Inflammatory macrophage treated with lipopolysaccharide for 4 hours (primary cell): ENCODE measurements at places on chromosomes 1 and 21.
A peak's percentile ranks its signal among the peaks of the same experiment; 100 is the strongest.

GRCh38 chr21:26079366-26079765, 91.2 kb downstream of the APP start:
- no peak for DNase-seq

GRCh38 chr1:9714257-9714718, 62.8 kb downstream of the PIK3CD start:
- no peak for DNase-seq

- DNase-seq: no peak
These were observed 10.0 kb upstream of the LRRC8C start for GRCh38 chr1:89622895-89623294.

DNA sequence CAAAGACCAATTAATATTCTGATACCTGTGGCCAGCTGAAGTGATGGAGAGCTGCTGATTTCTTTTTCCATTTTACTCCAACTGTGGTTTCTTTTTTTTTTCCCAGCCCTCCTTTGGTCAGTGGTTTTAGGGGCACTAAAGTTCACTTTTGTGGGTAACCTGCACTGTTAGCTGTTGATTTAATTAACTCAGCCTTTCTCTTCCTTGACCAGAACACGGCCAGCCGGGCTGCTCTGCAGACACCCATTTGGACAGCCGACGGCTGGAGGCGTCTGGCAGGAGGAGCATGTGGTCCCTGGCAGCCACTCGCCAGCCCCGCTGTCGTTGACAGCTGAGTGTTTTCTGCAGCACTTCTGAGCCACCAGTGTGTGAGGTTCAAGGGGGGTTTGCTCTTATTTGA, 136.2 kb upstream of the RUNX3 start:
- DNase-seq: no peak

- DNase-seq: no peak
These were observed 47.9 kb upstream of the LEPR start for GRCh38 chr1:65372557-65372956.

DNA sequence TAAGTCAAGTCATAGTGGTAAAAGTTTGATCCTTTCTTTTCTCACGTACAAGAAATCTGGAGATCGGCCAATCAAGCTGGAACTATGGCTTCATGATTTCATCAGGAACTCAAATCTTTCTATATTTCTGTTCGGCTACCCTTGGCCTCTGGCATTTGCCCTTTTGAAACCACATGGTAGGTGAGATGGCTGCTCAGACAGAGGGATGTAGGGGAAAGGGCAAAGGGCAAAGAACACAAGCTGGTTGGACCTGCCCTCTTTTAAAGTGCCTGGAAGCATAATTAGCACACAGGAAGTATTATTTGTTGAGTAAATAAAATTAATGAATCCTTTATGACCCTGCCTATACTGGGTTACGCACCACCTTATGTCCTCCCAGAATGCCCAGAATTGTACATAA, 11.5 kb upstream of the RGS1 start:
- DNase-seq: no peak

GRCh38 chr21:35254006-35254764, 205.1 kb upstream of the RUNX1 start:
- peak; percentile 78 for DNase-seq

- no peak for DNase-seq
These were observed 242.3 kb downstream of the SDCCAG8 start for GRCh38 chr1:243497939-243498681.

DNA sequence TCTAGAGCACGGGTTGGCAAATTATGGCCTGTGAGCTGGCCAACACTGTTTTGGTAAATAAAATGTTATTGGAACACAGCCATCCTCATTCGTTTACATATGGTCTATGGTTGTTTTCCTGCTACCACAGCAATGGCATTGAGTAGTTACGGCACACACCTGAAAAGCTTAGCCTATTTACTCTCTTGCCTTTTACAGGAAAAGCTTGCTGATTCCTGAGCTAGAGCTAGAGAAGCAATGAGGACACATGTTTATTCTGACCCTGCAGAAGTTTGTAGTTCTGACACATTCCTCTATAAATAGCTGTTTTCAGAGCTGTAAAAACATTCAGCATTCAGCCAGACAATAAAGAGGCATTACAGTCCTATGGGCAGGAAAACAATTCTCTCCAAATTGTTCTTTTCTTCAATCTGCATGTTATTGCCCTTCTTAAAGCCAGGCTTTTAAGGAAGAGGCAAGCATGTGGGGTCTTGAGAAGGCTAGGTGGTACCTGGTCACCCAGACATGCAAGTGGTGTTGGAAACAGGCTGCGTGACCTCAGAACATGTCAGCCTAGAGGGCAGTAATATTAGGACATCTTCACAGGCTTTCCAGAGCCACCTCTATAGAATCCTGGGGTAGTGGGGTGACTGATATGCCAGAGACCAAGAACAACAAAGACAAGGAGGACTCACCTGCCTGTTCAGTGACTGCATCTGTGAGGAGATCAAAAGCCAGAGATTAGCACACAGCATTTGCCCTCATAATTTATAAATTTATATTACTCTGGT, 1.6 kb downstream of the FCRL2 start:
- no peak for DNase-seq

- no peak for DNase-seq
These were observed 502.2 kb downstream of the PLPP3 start for GRCh38 chr1:56077206-56077605.

- DNase-seq: peak; percentile 32
These were observed 92.4 kb upstream of the ERG start for GRCh38 chr21:38590449-38591217.

- DNase-seq: no peak
These were observed 37.2 kb upstream of the GBP5 start for GRCh38 chr1:89309828-89310227.

- no peak for DNase-seq
These were observed 51.2 kb downstream of the BEND5 start for GRCh38 chr1:48725341-48726046.

DNA sequence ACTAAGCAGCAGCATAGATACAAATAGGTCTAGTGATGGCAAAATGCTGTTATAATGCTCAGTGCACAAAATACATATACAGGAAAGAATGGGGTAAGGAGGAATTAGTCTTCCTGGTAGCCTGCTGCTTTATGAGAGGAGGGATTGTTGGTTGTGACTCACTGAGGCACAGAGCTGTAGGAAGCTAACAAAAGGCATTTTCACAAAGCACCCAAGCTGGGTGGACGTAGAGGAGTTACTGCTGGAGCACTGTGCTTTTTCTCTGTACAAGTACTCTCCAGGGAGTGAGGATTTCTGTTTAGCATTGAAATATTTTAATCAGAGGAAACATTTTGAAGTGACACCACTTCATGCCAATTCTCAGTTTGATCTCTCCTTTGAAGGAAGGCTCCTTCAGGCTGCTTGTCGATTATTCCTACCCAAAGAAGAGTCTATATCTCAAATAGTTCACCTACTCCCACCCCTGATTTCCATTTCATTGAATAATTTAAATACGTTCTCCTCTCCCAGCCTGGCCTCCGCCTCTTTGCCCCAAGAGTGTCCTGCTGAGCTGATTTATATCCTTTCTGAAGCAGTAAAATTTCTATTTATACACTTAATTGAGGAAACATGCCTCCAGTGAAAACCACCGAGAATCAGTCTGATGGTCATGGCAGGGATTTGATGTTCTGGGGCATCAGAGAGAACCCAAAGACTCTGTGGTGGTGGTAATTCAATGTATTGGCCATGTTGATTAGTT, 271.9 kb downstream of the HHAT start:
- no peak for DNase-seq

DNA sequence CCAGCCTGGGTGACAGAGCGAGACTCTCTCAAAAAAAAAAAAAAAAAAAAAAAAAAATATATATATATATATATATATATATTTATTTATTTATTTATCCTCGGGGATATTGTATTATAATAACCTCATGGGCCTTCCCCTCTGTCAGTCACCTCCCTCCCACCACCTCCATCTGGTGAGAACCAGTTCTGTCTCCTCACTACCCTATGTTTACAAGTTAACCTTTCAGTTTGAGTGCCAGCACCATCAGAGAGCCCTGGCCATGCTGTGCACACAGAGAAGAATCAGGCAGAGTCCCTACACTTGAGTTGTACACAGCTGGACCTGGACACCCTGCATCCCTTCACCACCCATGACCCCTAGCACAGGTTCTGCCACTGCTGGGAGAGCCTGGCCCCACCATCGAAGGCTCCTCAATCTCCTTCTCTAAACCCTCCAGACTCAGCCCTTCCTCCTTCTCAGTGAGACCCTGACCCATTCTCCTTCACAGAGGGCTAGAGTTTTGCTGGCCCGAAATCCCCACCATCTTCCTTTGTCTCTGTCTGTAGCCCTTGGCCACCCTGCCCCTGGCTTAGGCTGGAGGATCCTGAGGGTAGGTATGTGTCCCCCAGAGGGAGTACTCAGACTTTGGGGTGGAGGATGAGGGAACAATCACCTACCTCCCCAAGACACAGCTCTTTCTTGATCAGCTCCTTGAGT, 1.2 kb downstream of the S100A5 start:
- no peak for DNase-seq

- peak; percentile 86 for DNase-seq
These were observed 233.6 kb upstream of the FMN2 start for GRCh38 chr1:239858057-239858456.

DNA sequence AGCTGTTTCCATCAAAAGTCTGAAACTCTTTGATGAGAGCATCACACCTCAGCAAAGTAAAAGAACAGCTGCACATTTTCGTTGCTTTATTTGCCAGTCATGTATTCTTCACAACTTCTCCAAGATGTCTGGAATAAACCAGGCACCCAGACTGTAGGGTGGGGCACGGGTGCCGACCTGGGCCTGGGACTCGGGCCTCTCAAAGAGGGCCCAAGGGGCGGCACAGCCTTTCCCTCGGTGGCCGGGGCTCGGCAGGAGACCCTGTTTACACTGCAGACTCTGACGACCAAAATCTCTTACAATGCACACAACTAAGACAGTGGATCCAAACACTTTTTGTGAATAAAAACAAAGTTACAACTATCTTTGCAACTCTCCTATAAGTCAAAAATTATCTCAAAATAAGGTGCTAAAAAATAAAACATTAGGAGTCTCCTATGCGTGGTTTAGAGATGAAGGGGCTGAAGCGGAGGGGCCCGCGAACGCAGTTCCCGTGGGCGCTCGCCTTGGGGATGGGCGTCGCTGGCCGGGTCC, 696 bp downstream of the LSS start:
- DNase-seq: peak; percentile 25

- no peak for DNase-seq
These were observed 5.7 kb upstream of the IVL start for GRCh38 chr1:152902636-152903035.

- DNase-seq: peak; percentile 12
These were observed 176.4 kb upstream of the KAZN start for GRCh38 chr1:14421977-14422609.

DNA sequence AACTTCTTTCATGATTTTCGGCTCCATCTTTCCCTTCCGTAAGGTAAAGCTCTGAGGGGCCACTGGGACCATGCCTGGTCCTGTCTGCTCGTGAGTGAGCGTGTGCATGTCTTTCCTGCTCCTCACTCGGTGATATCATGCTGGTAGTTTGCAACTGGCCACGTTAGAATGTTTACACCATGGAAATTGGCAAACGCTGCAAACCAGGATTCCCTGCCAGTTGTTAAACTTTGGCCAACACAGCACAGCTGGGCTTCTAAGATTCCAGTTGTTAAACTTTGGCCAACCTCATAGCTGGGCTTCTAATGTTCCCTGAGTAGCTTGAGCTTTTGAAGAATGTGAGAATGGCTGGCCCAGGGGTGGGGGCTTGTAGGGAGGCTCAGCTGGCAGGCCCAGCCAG, 68.0 kb upstream of the ACTL8 start:
- DNase-seq: no peak

DNA sequence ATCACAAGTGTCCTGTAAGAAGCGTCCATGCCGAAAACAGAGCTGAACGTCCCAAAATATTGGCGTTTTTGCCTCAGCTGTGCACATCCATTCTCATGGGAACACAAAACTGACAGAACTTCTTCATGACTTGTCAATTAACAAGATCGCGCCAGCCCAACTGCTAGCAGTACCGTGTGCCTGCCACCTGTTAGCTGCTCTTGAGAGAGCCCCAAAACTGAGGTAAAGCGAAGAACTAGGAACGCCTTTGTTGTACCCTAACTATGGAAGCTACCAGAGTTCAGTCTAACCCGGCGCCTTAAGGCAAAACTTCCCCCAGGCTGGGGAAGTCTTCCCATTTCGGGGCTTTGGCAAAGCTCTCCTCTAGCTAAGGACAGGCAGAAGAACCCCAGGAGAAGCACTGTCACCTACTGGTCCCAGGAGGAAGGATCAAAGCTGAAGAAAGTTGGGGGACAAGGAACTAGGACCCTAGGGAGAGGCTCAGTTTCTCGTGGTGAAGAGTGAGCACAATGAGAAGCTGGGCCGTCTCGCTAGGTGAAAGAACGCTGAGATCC, 719 bp downstream of the EYA3 start:
- peak; percentile 36 for DNase-seq

- DNase-seq: no peak
These were observed 269.4 kb downstream of the RWDD3 start for GRCh38 chr1:95503278-95504030.

GRCh38 chr1:173149887-173150286, 57.2 kb downstream of the TNFSF4 start:
- DNase-seq: peak; percentile 97

DNA sequence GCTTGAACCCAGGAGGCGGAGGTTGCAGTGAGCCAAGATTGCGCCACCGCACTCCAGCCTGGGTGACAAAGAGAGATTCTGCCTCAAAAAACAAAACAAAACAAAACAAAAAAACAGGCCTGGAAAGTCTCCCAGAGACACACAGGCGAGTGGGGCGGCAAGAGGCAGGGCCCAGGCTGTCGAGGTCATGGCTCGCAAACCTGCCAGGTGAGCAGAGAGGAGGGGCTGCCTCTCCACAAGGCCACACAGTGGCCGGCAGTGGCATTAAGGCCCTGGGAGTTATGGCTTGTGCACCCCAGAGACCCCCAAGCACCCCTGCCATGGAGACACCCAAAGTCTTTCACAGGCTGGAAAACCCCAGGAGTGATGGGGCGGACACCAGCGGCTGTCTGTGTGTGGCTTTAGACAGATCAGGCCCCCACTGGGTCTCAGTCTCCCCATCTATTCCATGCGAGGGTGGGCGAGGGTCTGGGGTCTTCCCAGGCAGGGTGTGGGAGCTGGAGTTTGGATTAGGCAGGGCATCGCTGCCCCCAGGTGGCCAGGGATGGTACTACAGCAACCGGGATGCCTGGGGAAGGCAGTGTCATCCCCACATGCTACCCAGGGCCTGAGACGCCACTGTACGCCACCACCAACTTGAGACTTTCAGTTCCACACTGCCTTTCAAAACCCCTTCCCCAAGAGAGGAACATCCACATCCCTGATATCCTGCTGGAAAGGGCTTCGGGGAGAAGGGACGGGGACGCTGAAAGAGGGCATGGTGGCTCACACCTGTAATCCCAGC, 7.3 kb upstream of the CTRC start:
- DNase-seq: peak; percentile 70

GRCh38 chr1:219639876-219640577, 27.1 kb upstream of the ZC3H11B start:
- no peak for DNase-seq

DNA sequence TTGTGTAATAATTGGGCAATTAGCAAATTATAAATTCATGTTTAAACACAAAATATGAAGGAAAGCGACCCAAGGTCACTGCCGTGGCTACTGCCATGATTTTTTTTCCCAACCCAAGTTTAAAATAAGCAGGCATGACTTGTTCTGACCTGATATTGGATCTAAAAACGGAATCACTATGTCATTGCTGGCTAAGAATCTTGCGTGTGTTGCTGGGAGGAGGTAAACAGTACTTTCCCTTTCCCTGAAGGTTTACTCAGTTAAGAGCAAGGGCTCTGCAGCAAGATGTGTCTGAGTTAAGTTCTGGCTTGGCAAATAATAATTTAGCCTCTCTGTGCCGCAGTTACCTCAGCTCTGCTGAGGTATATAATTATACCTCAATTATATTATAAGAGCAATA, 125.7 kb upstream of the L1TD1 start:
- DNase-seq: no peak

- no peak for DNase-seq
These were observed 619.5 kb downstream of the MATN1 start for GRCh38 chr1:30103708-30104411.
